HCEC 1CT (cell line): ENCODE measurements at places on chromosomes 3 and 15.

DNA sequence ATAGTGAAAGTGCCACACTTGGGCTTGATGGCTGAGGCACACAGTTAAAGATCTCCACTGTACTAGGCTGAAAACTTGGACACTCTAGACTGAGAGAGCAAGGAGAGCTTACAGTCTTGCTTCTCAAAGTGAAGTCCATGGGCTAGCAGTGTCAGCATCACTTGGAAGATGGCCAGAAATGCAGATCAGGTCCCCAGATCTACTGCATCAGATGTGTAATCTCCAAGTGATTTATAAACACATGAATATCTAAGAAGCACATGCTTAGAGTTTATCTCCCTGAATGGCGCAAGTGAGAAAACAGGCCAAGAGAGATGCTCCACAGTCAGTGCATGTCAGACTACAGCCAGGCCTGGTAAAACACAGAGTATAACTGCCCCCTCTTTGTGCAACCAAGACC, 308.6 kb downstream of the CLSTN2 start:
- DNase-seq = no peak

DNA sequence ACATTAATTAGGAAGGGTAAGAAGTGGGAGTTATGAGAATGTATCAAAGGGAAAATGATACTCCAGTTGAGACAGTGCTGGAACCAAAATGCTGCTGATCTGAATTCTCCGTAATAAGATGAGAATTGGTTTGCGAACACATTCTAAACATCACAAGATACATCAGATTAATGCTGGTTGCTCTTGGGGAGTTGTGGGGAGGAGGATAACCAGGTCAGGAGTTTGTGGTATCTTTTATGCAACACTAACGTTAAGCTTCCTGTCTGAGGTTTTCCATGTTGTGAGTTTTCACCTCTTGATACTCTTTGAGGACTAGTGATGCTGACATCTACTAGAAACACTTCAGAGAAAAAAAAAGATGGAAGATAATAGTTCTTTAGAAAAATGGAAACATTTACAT, 47.2 kb downstream of the PPARG start:
- no peak for DNase-seq

DNA sequence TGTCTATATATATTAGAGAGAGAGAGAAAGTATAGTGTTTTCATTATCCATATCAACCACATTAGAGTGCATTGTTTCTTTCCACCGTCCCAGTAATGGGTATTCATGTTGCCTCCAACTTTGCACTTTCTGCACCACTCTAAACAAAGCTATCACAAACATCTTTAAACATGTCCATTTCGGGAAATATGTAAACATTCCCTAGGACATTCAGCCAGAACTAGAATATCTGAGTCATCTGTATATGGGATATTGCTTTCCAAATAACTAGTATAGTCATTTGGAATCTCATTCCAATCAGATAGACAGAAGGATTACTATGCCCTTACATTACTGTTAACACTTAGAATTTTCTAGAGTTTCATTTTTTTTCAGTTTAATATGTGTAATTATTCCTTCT, 914.9 kb upstream of the EPHA6 start:
- DNase-seq = peak; percentile 89

- DNase-seq = peak; percentile 77
Measured at GRCh38 chr3:105334138-105334882, 32.4 kb upstream of the ALCAM start.

DNA sequence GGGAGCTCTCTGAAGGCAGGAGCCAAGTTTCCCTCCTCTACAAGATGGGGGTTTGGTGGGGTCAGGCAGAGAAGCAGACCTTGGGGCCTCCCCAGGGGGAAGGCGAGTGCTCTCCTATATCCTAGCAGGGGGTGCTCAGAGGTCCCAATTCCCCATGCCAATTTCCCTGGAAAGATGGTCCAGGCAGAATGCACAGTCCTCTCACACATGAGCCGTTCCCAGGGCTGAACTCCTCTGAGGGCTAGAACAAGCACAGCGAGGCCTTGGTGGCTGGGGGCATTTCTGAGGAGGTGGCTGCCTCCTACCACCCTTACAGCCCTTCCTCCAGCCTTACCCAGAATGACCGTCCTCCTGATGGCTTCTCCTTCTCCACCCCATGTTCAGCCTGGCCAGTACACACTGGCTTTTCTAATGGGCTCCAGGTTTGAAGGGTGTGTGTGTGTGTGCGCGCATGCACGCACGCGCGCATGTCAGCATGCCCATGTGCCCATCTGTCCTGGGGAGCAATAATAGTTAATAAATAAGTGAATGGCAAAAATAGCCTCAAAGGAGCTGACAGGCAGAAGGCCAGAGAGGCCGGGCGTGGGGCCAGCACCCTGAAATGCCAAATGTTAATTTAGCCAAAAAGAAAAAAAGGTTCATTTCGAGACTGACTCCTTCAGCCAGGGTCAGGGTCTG, 24.4 kb downstream of the ADCY5 start:
- no peak for DNase-seq

DNA sequence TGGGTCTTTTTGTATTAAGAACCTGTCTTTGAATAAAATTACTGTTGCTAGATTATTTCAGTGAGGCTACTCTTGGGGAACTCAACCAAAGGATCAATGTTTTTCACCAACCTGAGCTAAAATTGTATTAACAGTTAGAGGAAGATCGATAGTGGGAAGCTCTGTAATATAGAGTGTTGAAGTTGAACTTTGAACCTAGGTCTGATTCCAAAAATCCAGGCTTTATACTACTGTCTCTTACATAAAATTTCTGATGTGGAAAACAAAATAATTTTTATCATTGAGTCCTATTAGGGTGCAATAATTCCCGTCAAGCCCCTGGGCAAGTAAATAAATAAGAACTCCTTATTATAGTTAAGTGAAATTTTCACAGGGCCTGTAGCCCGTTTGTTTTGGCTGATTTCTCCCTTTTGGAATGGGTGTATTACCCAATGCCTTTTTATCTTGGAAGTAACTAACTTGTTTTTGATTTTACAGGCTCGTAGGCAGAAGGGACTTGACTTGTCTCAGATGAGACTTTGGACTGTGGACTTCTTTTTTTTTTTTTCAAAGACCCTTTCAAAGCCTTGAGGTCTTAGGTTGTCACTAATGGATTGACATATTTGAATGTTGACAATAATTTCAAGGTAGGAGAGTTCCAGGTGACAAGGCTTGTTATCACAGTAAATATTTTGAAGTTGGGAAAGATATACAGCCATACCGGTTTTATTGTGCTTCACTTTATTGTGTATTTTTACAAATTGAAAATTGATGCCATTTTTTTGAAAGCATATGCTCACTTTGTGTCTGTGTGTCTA, 276.1 kb downstream of the NFKBIZ start:
- DNase-seq = no peak

- DNase-seq = no peak
Measured at GRCh38 chr15:95106801-95107200, 875.4 kb downstream of the MCTP2 start.

- peak; percentile 87 for DNase-seq
Measured at GRCh38 chr3:114380233-114380651, 86.4 kb downstream of the TIGIT start.

GRCh38 chr15:41690636-41691035, 30.4 kb downstream of the MGA start:
- no peak for DNase-seq

DNA sequence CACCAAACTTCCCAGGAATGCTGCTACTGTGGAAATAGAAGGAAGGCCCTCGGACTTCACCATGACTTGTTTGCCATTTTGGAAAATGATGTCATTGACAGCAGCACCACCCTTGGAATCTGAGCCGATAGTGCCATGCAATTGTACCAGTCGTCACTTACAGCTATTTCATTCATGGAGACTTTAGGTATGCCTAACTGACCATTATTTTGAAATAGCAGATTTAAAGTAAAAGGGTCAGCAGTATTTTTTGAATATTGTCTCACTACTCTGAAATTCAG, 66.0 kb upstream of the ARL8B start:
- DNase-seq = no peak

DNA sequence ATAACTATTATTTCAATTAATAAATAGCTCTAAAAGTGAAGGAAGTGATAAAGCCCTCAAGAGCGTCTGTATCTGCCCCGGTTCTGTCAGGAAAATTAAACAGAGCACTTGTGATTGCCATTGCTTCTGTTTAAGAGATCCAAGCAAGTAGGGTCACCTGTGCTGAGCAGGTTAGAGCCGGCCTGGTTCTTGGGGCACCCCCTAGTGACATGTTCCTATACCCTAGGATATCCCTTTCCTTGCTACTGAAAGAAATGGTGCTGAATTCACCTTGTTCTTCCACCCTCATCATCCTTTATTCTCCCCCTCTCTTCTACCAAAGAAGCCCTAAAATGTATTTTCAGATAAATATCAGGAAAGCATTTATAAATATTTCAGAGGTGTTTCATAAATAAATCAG, 323.5 kb downstream of the RORA start:
- no peak for DNase-seq

DNA sequence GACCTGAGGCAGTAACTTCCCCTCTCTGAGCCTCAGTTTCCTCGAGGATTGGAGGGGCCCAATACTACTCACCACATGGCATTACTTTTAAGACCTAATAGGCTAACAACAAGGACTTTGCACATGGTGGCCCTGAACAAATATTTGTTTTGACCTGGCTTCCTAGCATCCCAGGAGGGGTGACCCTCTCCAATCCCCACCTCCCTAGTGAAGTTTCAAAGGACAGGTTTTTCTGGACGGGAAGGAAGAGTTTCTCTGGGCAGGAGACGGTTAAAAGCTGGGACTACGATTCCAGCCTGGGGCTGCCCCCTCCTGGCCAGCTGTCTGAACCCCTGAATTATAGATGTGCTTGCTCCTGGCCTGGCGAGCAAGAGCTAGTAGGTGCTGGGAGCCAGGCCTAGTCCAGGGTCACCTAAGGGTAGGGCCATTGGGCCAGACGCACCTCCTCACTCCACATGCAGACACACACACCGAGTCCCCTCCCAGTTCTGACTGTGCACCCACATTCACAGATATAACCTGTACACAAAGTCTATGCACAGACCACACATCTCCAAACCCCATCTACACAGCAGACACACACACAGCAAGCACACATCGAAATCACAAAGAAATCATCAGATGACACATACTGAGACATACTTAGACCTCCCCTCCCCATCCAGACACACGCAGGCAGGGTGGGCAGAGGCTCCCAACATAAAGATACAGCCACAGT, 2.7 kb upstream of the ISL2 start:
- DNase-seq = peak; percentile 48

DNA sequence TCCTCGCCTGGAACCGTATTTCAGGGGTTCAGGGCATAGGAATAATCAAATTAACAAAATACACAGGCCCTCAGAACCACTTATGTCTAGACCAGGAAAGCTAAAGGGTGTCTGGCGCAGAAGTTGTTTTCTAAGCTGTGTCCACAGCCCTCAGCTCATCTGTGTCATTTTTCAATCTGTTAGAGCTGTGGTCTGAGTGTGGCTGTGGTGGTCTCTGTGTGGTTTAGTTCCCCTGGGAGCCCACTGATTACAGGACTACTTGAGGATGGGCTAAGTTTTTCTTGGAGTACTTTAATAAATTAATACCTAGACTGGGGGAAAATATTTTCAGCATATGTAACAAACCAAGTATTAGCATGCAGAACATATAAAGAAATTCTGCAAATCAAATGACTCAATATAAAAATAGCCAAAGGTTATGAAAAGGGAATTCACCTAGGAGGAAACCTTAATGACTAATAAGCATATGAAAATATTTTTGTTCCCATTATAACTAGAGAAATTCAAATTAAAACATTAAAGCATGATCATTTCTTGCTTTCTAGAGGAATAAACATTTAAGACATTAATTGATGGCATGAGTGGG, 186.3 kb downstream of the SATB1 start:
- DNase-seq = no peak

- DNase-seq = no peak
Measured at GRCh38 chr15:62348118-62348517, 183.0 kb upstream of the C2CD4B start.

GRCh38 chr15:82875411-82876003, 66.1 kb downstream of the WHAMM start:
- DNase-seq = peak; percentile 74

- DNase-seq = no peak
Measured at GRCh38 chr3:22360970-22361369, 610.0 kb upstream of the ZNF385D start.

- no peak for DNase-seq
Measured at GRCh38 chr3:52532838-52533622, 627 bp downstream of the NT5DC2 start.

DNA sequence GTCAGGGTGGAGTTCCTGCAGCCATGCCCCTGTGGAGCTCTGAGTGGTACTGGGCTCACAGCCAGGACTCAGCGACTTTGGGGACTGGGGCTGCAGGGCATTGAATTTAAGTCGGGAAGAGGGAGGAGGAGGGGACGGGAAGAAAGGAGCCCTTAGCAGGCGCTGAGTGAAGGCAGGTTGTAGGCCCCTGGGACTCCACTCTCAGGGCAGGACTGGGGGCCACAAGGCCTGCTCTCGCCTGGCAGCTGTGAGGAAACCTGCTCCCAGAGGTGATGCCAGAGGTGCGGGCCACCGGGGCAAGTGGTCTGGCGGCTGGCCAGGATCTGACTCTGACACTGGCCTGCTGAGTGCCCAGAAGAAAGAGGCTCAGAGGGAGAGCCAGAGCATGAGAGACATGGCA, 73.5 kb downstream of the EPHB3 start:
- DNase-seq = no peak

DNA sequence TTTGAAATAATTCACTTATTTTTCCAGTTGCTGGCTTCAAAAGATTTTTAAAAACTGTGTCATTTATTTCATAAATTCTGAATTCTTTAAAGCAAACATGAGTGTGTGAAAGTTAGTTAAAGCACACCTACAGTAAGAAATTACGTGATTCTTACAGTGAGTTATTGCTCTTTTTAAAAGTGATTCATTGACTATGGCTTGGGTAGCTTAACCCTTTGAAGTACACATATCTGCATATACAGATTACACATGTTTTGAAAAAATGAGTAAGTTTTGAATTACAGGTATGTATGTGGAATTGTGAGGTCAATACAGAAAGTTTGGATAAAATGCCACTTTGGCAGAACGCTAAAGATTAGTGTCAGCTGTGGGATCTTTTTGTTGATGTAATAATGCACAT, 64.5 kb upstream of the MBNL1 start:
- no peak for DNase-seq

GRCh38 chr3:115552007-115552406, 71.3 kb upstream of the GAP43 start:
- DNase-seq = no peak

GRCh38 chr3:175059788-175060187, 200.7 kb downstream of the NAALADL2 start:
- DNase-seq = no peak

DNA sequence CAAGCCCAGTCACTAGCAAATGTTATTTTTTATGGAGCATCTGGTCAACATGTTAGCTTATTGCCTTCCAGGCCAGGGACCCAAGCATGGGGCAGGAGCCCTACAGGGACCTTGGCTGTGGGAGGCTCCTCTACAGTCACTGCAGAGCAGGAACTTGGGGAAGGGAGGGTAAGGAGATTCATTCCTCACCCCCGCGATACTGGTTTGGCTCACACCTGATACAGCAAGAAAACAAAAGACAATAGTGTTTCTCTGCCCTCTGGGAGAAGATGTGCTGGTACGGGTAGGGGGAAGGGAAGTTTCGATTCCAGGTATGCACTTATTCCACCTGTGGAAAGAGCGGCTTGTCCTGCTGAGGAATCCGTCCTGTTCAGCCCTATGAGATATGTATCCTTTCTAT, 77.6 kb downstream of the SLC12A8 start:
- DNase-seq = no peak
